Spleen (tissue), 13 donors: ENCODE measurements at places on chromosomes 11 and 22. TPM values are rescaled to one million over a fixed set of nuclear protein-coding genes. Genes with fewer than 3 reads are reported as not detected.
A peak's percentile ranks its signal among the peaks of the same experiment; 100 is the strongest.

DNA sequence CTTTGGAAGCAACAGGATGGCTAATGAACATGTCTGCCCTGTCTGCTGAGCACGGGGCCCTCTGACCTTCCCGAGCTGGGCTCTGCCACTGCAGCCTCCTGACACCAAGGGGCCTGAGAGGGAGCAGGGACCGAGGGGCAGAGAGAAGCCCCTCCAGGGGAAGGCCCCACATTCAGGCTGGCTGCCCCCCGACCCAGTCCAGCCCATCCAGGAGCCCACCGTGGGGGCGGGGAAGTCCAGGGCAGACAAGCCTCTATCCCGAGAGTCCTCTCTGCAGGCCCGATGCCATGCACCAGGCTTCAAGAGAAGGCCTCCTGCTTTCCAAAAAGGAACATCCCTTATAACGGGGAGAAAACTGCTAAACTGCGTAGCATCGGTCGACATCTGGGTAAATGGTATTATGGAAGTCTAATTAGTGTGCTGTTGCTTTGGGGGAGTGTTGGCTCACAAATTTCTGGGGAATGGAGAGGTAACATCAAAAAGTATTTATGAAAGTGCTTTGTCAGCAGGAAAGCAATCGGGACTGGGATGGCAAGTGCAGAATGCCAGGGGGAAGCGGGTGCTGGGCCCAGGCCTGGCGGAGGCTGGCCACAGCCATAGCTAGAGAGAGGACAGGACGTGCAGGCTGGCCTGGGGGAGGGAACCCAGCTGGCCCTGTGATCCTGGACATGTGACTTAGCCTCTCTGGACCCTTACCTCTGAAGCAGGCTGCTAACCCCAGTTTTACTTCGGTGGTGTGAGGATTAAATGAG lies 5.3 kb upstream of the SHISAL1 start:
- DNase-seq = no peak
- no peak overlapping the region for H3K27ac ChIP-seq
- H3K36me3 ChIP-seq = no peaks in the 10 kb centered on the region
- H3K27me3 ChIP-seq = no peaks in the 10 kb centered on the region
- no peak overlapping the region for H3K4me3 ChIP-seq

- H3K4me1 ChIP-seq = no peaks in the 10 kb centered on the region
- H3K27ac ChIP-seq = no peak overlapping the region
- H3K4me3 ChIP-seq = no peak overlapping the region
- no peak for DNase-seq
- no peaks in the 10 kb centered on the region for H3K27me3 ChIP-seq
- no peaks in the 10 kb centered on the region for H3K36me3 ChIP-seq
Observed at GRCh38 chr22:49119551-49119952, 708.1 kb downstream of the BRD1 start.

DNA sequence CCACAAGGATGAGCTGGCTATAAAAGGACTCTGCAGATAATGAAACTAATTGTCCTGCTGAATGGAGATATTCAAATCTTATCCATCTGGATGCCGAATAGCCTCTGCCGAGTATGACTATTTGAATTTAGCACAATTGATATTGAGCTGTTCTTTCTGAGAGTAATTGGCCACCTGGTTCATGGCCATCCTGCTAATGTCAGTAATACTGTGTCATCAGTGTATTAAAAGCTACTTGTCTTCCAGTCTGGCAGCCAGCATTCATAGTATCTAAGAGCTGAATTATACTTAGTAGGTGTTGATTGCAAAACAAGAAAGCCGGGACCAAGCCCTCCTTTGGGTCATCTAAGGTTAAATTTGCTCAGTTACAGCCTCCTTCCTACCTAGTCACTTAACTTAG lies 310.7 kb upstream of the NCAM1 start:
- no peak for DNase-seq
- H3K4me1 ChIP-seq = no peaks in the 10 kb centered on the region
- no peaks in the 10 kb centered on the region for H3K36me3 ChIP-seq

The PLEKHB1 gene
- polyA plus RNA-seq = 3.7 TPM

GRCh38 chr11:20102397-20102796 lies 57.9 kb downstream of the DBX1 start:
- no peak overlapping the region for H3K27ac ChIP-seq
- H3K4me3 ChIP-seq = no peak overlapping the region
- no peaks in the 10 kb centered on the region for H3K36me3 ChIP-seq
- no peaks in the 10 kb centered on the region for H3K27me3 ChIP-seq
- DNase-seq = no peak

The OR2AG1 gene
- polyA plus RNA-seq = not detected

- H3K27me3 ChIP-seq = peaks cover 25% of the 10 kb centered on the region
- no peak overlapping the region for H3K27ac ChIP-seq
- no peak for DNase-seq
- H3K4me1 ChIP-seq = peaks cover 4% of the 10 kb centered on the region
- no peak overlapping the region for H3K4me3 ChIP-seq
Observed at GRCh38 chr22:24996420-24996952, 44.0 kb downstream of the KIAA1671 start.

GRCh38 chr11:119993722-119994121 lies 144.2 kb downstream of the TRIM29 start:
- no peak overlapping the region for H3K27ac ChIP-seq
- no peak for DNase-seq
- no peaks in the 10 kb centered on the region for H3K4me1 ChIP-seq
- H3K4me3 ChIP-seq = no peak overlapping the region
- H3K27me3 ChIP-seq = peaks cover 4% of the 10 kb centered on the region

GRCh38 chr11:82577246-82577645 lies 156.4 kb downstream of the FAM181B start:
- no peak overlapping the region for H3K27ac ChIP-seq
- no peak for DNase-seq

DNA sequence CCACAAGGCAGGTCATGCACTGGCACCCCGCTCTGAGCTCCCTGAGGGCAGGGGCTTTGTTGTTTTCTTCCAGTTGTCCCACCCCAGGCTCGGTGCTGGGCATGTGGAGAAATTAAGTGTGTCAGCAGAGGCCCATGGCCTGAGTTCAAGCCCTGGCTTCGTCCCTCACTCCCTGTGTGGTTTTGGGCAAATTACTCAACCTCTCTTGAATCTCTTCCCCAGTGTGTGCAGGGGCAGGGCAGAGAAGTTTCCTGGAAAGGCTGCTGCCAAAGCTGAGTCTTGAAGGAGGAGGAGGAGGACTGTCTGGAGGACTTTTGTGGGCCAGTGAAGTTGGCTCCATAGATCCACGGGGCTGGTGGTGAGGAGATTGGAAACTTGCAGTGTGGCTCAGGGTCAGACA lies 138.1 kb upstream of the E2F8 start:
- H3K27ac ChIP-seq = no peak overlapping the region
- no peak overlapping the region for H3K4me3 ChIP-seq
- no peaks in the 10 kb centered on the region for H3K27me3 ChIP-seq
- H3K4me1 ChIP-seq = no peaks in the 10 kb centered on the region
- no peaks in the 10 kb centered on the region for H3K36me3 ChIP-seq

GRCh38 chr22:37544955-37545702 lies 15.2 kb upstream of the CDC42EP1 start:
- no peaks in the 10 kb centered on the region for H3K36me3 ChIP-seq
- H3K27me3 ChIP-seq = no peaks in the 10 kb centered on the region
- H3K27ac ChIP-seq = peak overlapping the region; percentile 42
- peaks cover 62% of the 10 kb centered on the region for H3K4me1 ChIP-seq

The CFAP300 gene
- 0.11 TPM for polyA plus RNA-seq

DNA sequence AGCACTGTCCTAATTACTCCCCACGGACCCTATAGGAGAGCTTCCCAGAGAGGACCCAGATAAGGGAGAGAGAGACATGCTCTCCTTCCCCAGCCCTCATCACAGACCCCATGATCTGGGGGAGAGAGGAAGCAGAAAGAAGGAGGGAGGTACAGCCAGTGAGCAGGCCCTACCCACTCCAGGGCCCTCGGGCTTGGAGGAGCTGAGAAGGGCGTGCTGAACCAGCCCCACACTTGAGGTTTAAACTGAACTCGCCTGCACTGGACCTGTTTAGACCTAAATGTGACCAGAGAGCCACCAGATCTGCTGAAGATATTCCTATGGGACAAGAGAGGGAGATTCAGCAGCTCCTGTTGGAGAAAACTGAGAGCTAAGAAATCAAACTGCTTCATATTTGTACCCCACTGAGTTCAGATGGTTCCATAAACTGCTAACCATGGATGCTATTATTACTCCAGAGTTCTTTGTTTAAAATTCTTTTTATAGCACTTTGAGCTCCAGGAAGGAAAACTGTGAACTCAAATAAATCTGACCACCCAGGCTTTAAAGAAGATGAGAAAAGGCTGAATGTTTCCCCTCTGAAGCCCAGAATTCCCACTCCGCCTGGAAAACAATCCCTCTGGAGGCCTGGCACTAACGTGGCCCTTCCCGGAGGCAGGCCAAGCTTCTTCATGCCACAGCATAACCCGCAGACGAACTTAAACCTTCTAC lies 67.2 kb downstream of the EFCAB6 start:
- H3K4me1 ChIP-seq = no peaks in the 10 kb centered on the region
- H3K27ac ChIP-seq = no peak overlapping the region
- H3K27me3 ChIP-seq = no peaks in the 10 kb centered on the region
- no peak overlapping the region for H3K4me3 ChIP-seq
- no peak for DNase-seq
- H3K36me3 ChIP-seq = no peaks in the 10 kb centered on the region
